Muscle of arm (tissue), 14 donors: ENCODE measurements at places on chromosomes 7 and 10.
A peak's percentile ranks its signal among the peaks of the same experiment; 100 is the strongest.

DNA sequence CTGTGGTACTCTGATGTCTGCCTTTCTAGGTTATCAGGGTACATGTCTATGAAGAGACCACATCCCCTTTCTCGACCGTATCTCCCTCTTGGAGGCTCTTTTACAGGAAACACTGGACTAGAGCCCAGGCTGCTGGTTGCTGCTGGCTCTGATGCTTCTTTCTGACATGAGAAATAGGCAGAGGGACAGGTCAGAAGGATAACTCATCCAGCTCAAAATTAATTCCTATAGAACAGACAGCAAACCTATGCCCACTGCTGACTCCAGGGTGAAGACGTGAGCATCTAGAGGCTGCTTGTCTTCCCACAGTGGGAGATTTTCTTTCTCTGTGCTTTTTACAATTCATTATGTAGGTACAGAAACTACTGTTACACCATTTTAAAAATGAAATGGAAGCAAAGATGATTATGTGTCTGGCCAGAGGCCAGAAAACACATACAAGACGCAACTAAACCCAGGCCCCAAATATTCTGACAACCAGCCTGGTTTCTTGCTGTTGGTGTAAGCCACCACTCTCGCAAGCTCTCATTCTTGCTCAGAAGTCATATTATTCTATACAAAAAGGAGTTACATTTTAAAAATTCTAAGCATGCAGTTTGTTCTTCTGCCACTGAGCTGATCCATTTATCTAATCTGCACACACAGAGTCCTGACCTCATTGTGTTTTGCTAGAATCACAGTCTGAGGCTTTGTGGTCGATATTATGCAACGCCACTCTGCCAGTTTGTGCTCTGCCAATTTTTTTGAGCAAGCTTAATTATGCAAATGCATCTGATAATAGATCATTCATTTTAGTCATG is 424.3 kb downstream of the KIF20B start:
- DNase-seq: peak; percentile 22

- no peak for DNase-seq
Measured at GRCh38 chr10:49649936-49650723, 29.3 kb upstream of the C10orf53 start.

DNA sequence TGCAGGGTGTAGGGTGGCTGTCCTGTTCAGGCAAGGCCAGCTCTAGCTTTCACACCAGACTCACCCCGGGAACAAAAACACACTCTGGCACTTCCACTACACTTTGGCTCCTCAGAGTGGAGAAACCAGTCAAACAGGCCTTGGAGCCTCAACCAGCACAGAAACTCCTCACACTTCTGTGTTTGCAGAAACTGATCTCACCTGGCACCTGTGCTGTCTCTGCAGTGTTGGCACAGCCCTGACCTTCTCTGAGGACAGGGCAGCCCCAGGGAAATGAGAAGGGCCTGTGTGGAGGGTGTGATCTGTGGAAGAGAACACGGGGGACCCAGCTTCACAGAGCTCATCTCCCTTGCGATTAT is 4.1 kb upstream of the CALML5 start:
- no peak for DNase-seq

- DNase-seq: no peak
Measured at GRCh38 chr10:80472234-80473095, 18.4 kb downstream of the TSPAN14 start.

DNA sequence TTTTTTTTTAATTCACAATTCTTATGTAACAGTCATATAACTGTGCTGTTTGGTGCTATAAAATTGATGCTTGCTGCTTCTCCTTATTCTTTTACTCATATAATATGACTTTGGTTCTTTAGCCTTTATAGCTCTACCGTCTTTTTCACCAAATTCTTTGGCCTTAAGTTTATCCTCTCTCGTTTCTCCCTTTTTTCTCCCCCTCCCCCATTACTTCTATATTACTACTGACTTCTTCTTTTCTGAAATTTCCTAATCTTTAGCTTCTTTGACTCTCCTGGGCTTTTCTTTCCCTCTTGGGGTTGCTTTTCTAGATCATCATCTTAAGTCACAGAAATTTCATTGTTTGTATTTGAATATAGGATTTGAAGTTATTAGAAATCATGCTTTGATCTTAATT is 3.8 kb downstream of the BCCIP start:
- DNase-seq: no peak

GRCh38 chr7:157329447-157329846 is 7.4 kb upstream of the DNAJB6 start:
- DNase-seq: no peak

DNA sequence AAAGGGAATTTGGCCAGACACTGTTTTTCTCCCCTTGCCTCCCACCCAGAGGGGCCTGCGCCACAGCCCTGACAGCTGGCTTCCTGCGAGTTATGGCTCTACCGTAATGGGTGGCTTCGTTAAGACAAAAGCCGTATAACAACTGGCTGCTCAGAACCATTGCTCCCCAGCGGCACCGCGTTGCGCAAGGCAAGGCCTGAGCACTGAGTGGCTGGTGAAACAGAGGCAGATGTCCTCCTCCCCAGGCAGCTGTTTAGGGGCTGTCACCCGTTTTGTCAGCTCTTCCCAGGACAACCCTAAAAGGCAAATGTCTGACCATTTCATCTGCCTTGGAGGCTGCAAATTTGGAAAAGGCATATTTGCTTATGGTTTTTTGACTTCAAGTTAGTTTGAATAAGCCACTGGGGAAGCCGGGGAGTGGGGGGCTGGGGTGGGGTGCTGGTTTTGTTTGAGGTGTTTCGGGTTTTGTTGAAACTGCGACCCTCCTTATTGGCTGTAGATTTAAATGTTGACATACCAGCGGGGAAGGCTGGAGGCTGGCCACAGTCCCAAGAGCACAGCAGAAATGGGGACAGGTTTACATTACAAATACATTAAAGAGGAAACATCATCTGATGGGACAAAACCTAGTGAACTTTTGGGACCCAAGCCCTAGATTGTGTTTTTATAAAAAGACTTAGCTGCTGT is 681 bp upstream of the SPOCK2 start:
- no peak for DNase-seq

- no peak for DNase-seq
Measured at GRCh38 chr7:27339478-27339877, 96.9 kb downstream of the EVX1 start.

GRCh38 chr7:6256677-6257535 is 15.5 kb downstream of the CYTH3 start:
- DNase-seq: no peak

GRCh38 chr7:97471491-97471890 is 260.4 kb upstream of the TAC1 start:
- DNase-seq: no peak

DNA sequence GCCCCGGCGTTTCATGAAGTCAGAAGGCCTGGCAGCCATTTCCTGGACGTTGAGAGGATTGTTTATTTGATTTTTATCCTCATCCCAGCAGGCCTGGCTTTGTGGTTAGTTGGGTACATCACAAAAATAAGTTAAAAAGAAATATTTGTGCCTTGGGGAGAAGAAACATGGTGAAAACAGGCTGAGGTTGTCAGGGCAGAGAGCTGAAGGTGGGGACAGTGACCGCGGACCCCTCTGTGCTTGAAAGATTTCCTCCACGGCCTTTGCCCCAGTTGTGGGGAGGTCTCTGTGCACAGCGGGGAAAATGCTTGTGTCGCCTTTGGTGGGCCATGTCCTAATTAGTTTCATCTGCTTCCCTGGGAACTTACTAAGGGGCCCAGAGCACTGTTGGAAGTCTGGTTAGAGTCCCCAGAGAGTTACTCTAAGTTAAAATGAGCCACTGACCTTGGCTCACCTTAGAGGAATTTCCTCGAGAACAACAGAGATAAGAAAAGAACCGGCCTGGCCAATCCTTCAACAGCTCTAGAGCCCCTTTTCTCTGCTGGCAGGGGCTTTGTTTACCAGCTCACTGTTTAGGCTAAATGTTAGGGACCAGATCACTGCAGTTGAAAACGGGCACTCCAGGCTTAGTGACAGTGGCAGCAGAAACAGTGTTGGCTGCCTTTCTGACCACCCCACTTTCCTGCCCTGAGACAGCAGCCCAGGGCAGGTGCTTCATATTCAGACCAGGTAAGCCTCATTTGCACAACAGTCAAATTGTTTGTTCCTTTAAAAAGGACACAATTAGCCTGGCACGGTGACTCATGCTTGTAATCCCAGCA is 37.9 kb downstream of the CRCP start:
- DNase-seq: no peak

DNA sequence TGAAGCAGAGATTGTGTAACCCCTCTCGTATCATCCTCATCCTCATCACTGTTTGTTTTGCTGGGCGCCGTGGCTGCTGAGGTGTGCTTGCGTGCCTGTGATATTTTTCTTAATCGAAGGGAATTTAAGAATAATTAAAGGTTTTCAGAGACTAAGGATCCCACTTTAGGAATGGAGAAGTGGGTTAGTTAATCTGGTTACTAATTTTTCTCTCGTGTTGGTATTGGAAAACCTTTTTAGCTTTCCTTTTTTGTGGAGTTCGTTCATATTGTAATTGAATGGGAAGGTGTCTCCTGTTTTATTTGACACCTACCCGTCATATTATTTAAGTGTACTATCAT is 1.3 kb downstream of the UBN2 start:
- DNase-seq: no peak

GRCh38 chr10:35420827-35421552 is 84.7 kb downstream of the CCNY start:
- no peak for DNase-seq

DNA sequence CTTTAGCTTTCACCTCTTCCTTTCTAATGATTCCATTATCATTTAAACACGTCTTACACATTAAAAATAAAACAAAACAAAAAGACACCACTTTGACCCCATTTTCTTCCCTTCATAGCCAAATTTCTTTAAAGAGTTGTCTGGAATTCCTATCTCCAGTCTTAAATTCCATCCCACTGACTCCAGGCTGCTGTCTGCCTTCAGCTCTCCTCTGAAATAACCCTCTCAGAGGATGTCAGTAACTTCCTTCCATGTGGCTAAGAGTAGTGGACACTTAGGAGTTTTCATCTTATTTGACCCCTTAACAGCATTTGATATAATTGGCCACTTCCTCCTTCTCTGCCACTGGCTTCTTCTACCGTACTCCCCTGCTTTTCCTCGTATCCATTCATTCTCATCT is 69.6 kb upstream of the MKX start:
- no peak for DNase-seq
